ENCODE measurements at places on chromosomes 7 and 10.

- no peak for DNase-seq
These were observed 11.7 kb upstream of the ARPC1B start for GRCh38 chr7:99362801-99363200.

- peak; percentile 31 for DNase-seq
These were observed 5.8 kb upstream of the GGCT start for GRCh38 chr7:30510124-30511075.

DNA sequence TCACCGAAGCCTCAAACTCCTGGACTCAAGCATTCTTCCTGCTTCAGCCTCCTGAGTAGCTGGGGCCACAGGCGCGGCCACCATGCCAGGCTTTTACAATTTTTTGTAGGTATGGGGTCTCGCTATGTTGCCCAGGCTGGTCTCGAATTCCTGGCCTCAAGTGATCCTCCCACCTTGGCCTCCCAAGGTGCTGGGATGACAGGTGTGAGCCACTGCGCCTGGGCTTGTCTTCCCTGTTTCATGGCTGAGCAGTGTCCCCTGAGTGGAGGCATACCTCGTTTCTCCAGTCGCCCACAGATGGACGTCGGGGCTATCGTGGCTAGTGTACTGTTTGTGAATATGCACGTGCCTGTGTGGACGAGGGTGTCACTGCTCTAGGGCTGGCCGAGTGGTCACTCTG, 11.3 kb downstream of the INPP5A start:
- no peak for DNase-seq

DNA sequence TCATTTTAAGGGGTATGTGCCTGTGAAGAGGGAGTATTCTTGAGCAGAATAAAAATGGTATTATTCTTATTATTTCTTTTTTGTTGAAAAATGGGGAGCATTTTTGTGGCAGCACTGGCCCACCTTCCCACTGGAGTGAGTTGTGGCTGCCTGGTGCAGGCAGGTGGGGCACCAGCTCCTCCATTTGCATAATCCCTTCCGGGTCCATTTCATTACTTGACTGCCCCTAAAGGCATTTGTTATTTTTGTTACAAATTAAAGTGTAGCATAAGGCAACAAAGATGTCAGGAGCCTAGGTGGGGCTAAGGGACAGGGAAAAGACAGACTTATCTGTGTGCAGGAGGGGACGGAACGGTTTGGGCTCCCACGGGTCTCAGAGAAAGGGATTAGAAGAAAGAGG, 26.8 kb downstream of the GOLGA7B start:
- DNase-seq = no peak

GRCh38 chr7:28872226-28872625, 85.9 kb downstream of the TRIL start:
- DNase-seq = peak; percentile 41

GRCh38 chr10:24039897-24040296, 169.0 kb upstream of the KIAA1217 start:
- DNase-seq = no peak

DNA sequence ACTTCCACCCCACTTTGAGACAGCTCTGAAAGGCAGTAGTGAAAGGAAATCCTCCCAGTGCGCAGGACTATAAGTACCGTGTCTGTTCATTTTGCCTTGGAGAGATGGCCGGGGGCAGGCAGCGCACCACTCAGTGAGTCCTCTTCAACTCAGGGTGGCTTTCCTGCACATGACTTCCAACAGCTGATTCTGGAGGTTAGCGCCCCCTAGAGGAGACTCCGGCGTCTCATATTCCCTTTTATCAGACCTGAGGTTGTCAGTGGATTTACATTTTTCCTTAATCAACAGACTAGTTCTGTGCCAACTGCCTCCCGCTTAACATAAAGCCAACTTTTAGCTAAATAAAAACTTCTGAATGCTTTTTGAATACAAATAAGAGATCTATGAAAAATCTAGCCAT, 101.0 kb downstream of the HERPUD2 start:
- no peak for DNase-seq

DNA sequence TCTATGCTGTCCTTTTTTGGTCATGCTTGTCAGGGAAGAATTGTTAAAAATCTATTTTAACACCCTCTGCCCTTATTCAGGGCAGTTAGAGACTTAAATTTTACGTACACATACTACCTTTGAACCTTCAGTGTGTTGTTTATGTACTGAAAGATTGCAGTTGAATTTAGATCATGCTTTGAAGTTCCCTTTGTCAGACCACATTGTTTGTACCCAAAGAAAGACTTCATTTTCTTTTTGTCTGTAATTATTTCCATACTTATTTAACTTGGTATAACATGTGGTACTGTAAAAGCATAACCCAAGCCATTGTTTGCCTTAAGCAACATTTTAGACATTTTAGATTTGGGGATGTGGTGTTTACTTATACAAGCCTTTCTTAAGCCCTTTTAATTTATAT, 96.1 kb downstream of the MMRN2 start:
- DNase-seq = no peak

GRCh38 chr10:113175756-113176651, 226.0 kb downstream of the TCF7L2 start:
- DNase-seq = no peak

GRCh38 chr10:69496352-69497230, 45.3 kb downstream of the TSPAN15 start:
- DNase-seq = no peak

- DNase-seq = no peak
These were observed 357.1 kb downstream of the PRPF18 start for GRCh38 chr10:13943735-13944398.

DNA sequence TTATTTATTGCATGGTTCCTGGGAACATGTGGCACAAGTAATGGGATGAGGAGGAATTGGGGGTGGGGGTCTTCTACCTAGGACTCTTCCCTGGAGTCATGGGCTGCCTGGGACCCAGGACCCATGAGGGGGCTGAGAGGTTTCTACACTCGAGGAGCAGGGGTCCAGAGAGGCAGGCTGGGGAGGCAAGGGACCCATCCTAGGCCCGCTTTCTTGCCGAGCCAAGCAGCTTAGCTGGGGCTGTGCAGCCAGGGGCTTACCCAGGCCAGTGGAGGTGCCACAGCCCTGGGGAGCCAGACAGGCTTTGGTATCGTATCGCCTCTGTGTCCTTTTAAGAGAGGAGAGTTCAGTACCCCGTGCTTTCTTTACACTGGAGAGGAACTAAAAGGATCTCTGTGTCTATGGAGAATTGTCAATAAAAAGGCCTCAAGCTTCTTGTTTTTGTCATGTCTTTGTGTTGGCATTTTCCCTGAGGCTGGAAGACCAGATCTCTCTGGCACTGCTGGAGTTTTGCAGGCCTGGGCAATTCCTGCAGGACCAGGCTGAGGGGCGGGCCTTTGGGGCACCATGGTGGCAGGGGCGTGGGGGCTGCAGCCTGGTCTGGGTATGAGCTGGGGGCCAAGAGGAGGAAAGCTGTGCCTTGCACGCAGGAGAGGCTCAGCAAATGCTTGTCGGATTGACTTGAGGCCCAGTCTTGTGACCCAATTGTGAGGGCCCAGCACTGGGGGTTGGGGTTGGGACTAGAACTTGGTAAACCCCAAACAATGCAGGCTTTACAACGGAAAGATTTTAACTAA, 11.1 kb downstream of the SFRP5 start:
- no peak for DNase-seq

GRCh38 chr7:82690929-82691328, 247.4 kb upstream of the CACNA2D1 start:
- DNase-seq = no peak

DNA sequence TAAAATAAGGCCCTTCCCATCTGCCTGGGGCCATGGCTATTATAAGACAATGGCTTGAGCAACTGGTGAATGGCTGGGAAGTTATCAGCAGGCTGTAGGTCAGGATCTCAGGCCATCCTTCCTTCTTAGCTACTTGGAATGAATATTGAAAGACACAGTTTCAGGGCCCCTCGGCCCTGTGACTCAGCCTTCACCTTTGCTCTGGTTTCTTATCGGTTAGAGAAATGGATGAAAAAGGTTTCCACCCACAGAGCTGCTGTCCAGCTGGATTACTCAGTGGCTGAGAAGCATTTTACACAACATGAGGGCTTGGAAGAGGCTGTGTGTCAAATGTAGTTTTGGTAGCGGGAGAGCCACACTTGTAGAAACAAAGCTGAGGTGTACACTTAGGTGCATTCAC, 9.4 kb downstream of the ACSL5 start:
- DNase-seq = no peak

- no peak for DNase-seq
These were observed 6.4 kb downstream of the SFTPD start for GRCh38 chr10:79942261-79943185.

DNA sequence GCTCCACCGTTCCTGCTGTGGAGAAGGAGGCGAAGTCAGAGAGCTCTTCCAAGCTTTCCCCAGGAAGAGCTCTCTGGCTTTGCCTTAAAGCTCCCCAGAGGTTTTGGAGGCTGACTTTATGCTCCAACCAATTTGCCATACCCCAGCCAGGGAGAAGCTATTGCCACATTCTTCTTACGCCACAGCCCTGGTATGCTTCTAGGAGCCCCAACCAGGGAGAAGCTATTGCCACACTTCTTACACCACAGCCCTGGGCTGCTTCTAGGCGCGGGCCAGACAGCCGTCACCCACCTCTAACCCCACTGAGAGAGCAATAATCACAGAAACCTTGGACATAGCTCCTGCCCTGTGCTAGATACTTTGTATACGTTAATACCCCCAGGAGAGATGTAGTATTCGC, 951 bp downstream of the ELOVL3 start:
- DNase-seq = no peak

DNA sequence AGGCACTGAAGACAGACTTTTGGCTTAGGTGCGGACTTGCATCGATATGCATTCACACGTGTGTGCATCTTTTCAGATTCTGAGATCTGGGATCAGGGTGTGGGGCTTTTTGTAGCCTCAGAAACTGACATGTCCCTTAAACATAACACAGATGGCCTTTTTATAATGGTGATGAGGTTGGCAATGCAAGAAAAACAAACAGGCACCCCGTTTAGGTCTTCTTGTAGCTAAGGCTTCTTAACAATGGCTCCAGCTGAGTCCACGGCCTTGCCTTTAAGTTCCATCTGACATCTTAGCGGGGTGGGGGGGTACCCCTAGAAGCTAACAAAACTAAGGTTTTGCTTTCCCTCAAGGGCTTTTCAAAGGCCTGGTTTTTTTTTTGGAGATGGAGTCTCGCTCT, 146.3 kb downstream of the PRPF18 start:
- DNase-seq = no peak

GRCh38 chr7:138749960-138750359, 47.8 kb upstream of the TMEM213 start:
- DNase-seq = no peak

DNA sequence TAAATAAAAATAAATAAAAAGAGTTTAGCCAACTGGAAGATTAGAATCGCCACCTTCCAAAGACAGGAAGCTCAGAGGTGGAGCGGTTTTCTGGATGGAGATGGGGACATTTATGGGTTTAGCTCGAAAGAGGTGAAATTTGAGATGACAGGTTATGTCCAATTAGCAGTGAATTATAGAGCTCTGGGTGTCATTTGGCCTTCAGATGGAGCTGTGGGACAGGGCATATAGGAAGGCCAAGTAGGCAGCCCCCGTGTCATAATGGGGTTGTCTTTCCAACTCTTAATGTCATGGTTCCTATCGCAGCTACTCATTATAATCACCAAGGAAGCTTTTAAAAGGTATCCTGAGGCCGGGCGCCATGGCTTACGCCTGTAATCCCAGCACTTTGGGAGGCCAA, 21.0 kb upstream of the EEPD1 start:
- no peak for DNase-seq

DNA sequence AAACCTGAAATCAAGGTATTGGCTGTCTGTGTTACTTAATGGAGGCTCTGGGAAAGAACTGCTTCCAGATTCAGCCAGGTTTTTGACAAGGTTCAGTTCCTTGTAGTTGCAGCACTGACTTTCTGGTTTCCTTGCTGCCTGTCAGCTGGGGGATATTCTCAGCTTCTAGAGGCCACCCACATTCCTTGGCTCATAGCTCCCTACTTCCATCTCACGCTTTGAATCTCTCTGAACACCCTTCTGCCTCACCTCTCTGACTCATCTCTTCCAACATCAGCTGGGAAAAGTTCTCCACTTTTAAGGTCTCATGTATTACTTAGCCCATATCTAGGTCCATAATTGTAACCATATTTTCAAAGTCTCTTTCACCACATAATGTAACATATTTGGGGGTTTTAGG, 22.9 kb upstream of the GPR22 start:
- no peak for DNase-seq

DNA sequence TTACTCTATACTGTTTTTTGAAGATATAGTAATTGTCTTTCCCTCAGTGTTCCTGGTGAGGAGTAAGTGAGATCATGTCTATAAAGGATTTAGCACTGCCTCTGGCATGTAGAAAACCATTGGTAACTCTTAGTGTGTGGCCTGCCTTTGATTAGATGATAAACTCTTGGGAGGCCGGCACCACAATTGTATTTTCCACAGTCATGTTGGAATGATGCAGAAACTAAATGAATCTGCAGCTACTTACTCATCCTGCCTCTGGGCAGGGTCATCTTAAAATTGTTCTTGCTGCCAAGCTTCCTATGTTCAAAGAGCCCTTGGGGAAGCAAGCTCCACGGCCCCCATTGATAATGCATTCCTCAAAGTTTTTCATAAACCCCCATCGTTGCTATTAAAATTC, 204.6 kb downstream of the ANKRD7 start:
- no peak for DNase-seq

GRCh38 chr7:52944921-52945320, 90.5 kb upstream of the POM121L12 start:
- no peak for DNase-seq

DNA sequence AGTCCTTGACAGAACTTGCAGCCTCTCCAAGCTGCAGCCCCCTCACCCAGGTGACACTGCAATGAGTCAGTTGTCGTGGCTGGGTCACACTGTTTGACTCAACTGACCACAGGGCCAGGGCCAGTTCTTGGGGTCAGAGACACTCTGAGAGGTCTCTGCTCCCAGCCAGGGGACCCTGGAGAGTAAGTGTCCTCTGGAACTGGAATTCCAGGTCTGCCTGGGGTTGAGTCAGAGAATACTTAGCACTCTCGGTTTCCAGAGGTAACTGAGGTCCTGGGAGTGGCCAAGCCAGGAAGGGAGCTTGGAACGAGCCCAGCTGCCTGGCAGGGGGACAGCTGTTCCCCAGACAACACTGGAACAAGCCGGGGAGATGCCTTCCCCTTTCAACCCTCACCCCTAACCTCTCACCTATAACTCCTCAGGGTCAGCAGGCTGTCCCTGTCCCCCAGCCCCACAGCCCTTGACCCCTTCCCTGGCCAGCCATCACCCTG, 2.2 kb upstream of the MYL10 start:
- DNase-seq = no peak
